Renal pelvis (tissue), 12 donors: ENCODE measurements at places on chromosomes 13 and 19.

- no peak for DNase-seq
Observed at GRCh38 chr19:19550972-19551852, 13.1 kb downstream of the CILP2 start.

- no peak for DNase-seq
Observed at GRCh38 chr13:30222254-30222653, 85.1 kb downstream of the KATNAL1 start.

GRCh38 chr19:51783372-51783771 is 11.6 kb upstream of the FPR3 start:
- DNase-seq = no peak

- no peak for DNase-seq
Observed at GRCh38 chr13:40371531-40372125, 294.8 kb downstream of the FOXO1 start.

- DNase-seq = no peak
Observed at GRCh38 chr19:17688853-17689595, 870 bp upstream of the UNC13A start.
